Stimulated activated CD8-positive, alpha-beta memory T cell treated with anti-CD3 and anti-CD28 coated beads, Interleukin-4, amount 100 ng/mL, for 4 hours (primary cell): ENCODE measurements at places on chromosomes 2 and 18.

DNA sequence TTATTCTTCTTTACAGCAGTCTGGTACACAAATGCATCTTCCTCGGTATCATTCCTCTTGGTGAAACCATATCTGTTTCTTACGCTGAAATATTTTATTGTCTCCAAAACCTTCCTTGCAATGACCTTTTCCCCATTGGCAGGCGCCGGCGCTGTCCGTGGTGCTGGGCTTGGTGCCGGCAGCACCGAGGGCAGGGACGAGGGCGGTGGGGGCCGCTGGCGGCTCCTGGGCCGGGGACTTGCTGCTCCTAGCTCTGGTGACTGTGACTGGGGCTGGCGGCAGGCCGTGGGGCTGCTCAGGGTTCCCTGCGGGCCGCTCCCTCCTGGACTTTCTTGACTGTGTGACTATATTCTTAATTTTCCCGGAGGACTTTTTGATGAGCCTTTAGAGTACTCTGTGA lies 72.5 kb downstream of the GPR39 start:
- DNase-seq = no peak

DNA sequence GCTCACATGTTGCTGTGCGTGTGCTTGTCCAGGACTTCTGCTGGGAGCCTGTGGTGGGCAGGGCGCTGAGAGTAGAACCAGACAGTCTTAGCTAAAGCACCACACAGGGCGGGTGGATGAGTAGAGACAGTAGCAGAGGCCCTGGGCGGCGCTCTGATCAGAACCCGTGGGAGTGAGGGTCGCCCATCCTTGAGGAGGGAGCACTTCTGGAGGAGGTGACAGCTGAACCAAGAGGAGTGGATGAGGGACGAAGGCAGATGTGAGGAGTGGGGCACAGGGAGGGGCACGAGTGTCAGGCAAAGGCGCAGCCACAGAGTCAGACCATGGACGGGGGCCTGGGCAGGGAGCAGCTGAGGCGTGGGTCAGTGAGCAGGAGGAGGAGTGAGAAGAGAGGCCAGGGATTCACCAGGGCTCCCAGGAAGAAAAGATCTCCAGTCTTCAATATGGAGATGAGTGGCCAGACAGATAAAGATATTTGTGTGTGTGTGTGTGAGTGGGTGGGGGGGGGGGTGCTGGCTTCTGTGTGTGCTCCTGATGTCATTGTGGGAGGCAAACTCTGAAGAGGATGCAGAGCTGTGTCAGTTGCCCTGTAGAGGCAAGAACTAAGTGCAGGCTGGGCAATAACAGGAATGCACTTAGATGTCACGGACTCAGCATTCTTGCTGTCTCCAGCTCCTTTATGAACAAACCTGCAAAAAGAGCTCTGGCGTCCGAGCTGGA lies 79.6 kb downstream of the TPO start:
- DNase-seq = no peak

DNA sequence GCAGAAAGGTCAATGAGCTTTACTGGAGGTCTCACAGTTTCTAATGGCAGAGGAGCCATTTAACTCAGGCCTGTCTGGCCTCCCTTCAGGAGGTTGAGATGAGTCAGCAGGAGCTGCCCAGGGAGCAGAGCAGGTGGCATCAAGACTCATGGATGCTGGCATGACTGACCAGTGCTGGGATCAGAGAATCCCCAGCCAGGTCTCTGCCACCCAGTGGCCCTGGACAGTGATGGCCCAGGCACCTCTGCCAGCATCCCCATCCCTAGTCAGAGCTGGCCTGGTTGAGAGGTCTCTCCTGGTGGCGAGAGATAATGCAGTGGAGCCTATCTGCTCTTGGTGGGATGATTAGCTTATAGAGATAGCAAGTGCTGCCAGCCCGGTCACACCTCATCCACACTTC lies 43.1 kb downstream of the GYPC start:
- no peak for DNase-seq

GRCh38 chr2:30164131-30164925 lies 17.5 kb downstream of the YPEL5 start:
- no peak for DNase-seq

- DNase-seq = no peak
Measured at GRCh38 chr18:5914016-5914415, 18.7 kb upstream of the TMEM200C start.

DNA sequence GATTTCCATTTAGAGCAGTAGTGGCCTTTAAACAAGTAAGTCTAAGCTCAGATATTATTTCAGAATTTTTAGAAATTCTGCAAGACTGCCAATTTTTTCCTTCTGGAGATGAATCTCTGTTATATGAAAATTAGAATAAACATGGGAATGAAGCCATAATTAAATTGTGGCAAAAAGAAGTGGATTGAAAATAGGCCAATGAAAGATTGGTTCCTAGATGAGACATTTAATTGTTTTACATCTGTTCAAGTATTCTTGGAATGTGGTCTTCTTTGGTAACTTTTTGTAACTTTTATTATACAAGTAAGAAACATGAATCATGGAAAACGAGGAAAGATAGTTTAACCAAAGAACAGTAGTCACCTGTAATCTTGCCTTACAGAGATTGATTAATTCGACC lies 10.3 kb downstream of the CAD start:
- no peak for DNase-seq
